Fibroblast of skin of right quadriceps (primary cell): ENCODE measurements at places on chromosomes 16 and 17.

DNA sequence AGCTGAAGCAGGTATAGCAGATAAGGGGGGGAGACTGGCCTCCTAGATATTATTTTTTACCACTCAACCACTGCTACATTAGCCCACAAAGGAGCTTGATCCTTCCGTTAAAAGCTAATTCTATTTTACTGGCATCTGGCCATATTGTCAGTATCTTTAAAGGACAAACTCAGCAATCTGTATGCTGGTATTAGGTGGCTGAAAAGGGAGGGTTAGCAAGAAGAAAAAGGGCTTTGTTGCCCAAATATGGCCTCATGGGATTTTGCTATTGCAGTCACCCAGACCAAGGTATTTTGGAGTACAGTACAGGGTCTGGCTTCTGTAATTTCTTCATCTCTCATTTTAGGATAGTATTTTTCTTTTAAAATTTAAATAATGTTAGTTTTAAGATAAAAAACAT lies 14.4 kb downstream of the RFWD3 start:
- no peak for DNase-seq

GRCh38 chr16:85127379-85127723 lies 15.1 kb upstream of the CIBAR2 start:
- no peak for DNase-seq

DNA sequence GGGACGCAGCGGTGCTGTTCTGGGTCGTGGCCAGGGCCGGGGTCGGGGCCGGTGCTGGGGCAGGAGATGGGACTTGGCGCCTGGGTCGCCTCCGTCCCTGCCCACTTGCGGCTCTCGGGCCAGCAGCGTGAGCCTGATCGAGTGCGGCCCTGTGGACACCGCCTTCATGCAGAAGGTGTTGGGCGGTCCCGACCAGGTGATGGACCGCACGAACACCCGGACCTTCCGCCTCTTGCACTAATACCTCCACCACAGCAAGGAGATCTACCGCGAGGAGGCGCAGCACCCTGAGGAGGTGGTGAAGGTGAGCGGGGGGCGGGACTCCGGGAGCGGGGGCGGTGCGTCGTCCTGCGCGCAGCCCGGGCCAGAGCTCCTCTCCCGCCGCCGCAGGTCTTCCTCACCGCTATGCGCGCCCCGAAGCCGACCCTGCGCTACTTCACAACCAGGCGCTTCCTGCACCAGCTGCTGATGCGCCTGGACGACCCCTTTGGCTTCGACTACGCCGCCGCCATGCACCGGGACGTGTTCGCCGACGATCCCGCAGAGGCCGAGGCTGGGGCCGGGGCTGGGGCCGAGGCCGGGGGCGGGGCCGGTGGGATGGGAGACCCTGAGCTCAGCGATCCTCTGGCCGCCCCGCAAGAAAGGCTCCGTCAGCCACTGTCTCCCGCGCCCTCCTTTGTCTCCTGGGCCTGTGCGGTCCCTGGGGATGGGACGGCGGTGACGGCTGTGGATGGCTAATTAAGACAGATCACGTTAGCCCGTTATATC lies 4.5 kb upstream of the HSD17B1 start:
- no peak for DNase-seq

DNA sequence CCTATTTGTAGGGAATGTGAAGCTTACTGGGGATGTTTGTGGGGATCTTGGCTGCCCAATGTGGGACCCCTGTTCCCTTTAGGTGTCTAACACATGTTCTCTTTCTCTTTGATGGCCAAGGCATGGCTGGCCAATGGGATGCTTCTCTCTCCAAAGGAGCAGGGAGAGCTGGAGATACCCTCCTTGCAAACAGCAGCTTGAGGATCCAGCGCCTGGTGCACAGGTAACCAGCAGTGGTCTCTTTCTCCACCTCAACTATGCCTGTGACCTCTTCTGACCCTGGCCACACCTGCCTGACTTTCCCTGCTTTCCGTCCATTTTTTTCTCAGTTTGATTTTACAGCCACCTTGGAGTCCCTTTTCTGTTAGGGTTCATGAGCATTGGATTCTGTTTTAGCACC lies 16.8 kb upstream of the NKD1 start:
- DNase-seq, result no peak

- DNase-seq, result peak; percentile 42
These were observed 219.9 kb downstream of the ENGASE start for GRCh38 chr17:79294459-79295071.

- no peak for DNase-seq
These were observed 28.7 kb downstream of the UNK start for GRCh38 chr17:75813081-75814020.

GRCh38 chr16:80739523-80739922 lies 64.9 kb downstream of the CDYL2 start:
- no peak for DNase-seq

DNA sequence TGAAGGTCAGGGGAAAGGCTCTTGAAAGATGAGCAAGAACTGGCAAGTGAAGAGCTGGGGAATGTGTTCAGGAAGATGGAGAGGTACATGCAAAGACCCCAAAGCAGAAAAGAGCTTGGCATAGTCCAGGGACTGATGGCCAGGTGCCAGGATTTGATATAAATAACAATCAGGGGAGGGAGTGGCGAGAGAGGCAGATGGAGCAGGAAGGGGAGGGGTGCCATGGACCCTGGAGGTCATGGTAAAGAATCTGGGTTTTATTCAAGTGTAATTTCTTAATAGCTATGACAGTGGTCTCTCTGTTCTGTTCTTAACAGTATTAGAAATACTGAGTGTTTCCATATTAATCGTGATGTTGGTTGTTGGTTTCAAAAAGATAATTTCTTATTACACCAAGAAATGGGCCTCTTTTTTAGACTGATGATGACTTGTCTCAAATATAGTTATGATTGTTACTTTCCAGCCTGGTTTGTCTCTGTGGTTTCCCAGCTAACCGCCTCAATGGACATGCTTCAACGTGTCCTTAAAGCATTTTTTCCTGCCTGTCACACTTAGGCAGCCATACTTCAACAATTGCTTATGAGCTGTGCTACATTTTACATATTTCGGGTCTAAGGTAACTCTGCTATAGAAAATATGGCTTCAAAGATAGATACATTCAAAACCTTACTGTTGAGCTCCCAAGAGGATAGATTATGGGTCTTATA lies 49.4 kb downstream of the MYH10 start:
- DNase-seq, result no peak

DNA sequence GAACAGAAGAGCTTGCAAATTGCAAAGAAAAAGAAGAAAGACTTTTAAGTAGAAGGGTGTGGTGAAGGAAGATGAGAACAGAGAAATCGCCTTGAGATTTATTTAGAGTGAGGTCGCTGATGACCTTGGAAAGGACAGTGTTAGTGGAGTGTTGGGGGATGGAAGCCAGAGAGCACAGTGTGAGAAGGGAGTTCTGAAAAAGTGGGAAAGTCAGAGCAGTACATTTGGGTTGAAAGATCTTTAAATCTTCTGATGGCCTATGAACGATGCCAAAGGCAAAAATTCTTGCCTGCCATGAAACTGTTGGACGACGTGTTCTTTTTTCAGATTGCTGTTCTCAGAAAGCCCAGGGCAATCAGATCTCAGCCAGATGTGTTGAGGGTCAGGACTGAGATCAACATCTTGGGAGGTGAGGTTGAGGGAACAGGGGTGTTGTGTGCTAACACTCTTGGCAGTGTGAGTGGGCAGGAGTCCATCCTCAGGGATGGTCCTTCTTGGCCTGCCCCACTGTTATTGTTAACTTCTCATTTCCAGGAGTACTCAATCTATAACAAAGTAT lies 330.1 kb downstream of the MAP2K6 start:
- DNase-seq, result no peak

GRCh38 chr16:62701426-62701825 lies 665.2 kb upstream of the CDH8 start:
- no peak for DNase-seq

DNA sequence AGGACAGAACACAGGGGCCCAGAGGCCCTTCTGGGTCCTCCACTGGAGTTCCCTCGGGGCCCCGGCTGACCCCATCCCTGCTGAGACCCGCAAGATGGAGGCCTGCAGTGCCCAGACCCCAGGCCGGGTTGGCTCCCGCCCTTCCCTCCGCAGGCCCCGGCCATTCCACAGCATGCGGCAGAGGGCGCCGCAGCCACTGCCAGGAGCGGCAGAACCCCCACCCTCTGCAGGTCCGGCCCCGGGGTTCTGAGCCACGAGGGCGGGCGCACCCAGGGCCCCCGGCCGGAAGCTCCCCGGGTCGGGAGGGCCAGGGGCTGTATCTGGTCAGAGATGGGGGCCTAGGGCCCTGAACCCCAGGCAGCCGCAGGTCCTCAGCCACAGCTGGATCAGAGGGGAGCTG lies 2.4 kb upstream of the PERCC1 start:
- no peak for DNase-seq

DNA sequence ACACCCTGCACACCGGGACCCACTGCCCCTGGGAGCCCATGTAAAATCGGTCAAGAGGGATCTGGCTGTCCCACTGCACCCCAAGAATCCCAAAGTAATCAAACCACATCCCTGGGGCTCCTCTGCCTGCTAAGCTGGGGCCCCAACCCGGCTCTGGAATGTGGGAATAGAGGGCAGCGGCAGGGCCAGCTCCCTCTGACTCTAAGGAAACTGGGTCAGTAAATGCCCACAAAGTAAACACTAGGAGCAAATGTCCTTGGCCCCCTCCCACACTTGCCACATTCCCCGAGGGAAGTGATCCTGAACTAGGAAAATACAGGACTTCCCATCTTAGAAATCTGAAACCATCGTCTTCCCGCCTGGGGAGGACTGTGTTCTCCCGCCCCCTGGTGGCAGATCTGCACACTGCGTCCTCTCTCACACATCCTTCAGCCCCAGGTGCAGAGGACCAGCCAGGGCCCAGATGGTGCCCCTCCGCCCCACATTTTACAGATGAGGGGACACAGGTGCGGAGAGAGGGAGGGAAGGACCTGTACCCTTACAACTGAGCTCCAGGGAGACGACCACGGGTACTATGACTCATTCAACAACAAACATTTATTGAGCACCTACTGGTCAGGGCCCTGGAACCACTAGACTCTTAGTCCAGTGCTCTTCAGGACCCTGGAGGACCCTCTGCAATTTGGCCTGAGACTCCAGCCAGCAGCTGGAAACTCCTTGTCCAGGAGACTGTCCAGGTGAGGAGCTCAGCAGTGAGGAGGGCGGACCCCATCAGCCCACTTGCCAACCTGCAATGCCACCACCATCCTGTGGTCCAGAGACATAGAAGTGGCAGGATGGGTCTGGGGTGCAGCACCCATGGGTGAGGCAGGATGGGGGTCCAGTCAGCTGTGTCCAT lies 10.1 kb downstream of the P3H4 start:
- peak; percentile 69 for DNase-seq

DNA sequence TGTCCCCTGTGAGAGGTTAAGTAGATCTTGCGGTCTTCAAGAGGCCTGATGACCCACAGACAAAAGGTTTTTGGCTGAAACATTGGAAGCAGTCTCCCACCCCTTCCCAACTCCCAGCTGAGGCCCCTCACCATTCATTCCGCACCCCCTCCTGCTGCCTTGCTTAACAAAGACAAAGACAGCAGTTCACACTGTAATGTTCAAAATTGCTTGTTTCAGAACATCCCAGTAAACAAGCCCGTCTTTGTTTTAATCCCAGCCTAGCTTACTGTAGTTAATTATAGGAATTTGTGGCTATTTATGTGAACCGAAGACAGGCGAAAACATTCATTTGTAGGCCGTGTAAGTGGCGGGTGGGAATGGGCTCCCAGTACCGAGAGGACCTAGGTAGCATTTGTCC lies 55.7 kb downstream of the IRX5 start:
- no peak for DNase-seq
